Stimulated activated CD4-positive, alpha-beta T cell treated with anti-CD3 and anti-CD28 coated beads, TNF-alpha, amount 100 ng/mL, for 24 hours (primary cell): ENCODE measurements at places on chromosomes 1 and 21.
A peak's percentile ranks its signal among the peaks of the same experiment; 100 is the strongest.

- peak; percentile 47 for DNase-seq
Measured at GRCh38 chr1:182601416-182601786, 2.8 kb downstream of the RGS16 start.

DNA sequence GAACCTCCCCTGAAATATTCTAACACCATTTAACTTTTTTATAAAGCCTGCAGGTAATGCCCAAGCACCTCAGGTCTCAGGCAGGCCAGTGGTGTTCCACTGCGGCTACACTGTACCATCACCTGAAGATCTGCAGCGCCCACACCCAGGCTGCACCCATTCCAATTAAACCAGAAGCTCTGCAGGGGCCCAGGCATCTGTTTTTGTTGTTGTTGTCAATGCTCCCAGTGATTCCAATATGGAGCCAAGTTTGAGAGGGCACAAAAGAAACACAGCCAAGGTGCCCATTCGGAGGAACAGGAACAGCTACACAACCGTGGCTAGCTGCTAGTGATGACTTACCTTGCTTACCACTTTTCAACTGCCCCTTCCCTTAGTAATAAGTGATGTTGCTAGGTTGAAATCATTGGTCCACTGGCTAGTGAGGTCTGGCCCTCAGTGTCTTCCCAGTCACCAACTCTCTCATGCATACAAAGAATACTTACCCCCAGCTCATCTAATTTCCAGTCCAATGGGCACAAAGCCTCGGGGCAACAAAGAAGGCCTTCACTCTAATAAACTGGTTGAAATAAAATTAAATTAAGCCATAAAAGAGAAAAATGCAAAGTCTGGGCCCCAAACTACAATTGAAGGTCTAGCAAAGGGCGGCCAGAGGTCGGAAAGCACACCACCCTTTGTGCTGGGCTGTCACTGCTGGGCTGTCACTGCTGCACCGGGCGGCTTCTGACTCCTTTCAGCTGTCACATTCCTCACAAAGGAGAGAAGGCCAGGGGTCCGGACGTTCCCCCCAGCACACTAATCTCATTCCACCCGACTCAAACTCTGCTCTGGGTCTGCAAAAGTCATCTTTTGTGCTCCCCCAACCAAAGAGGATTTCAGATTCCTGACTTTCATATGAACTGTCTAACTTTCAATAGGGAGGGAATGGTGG is 34.9 kb downstream of the SIPA1L2 start:
- no peak for DNase-seq

DNA sequence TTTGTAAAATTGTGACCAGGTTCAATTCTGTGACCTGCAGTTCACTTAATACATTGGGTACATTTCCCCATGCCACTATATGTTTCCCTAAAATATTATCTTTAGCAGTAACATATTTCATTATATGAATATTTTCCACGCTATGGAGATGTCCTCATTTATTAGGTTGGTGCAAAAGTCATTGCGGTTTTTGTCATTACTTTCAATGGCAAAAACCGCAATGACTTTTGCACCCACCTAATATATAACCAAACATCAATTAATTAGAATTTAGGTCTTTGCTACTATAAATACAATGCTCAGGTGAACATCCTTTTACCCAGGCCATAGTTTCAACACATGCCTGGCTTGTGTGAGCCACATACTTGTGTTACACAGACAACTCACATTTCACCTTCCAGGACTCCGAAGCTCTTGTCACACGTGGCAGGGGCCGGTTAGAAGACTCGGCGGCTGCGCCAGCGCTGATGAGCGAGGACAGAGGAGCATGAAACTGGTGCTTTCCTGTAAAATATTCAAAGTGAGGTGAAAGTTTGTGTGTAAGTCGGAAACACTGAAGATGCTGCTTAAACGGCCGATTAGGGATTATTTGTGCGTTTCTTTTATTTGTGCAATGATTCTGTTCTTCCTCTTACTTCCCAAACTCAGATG is 215.5 kb downstream of the KIF26B start:
- DNase-seq: no peak

GRCh38 chr1:176051402-176051801 is 155.7 kb downstream of the COP1 start:
- no peak for DNase-seq

DNA sequence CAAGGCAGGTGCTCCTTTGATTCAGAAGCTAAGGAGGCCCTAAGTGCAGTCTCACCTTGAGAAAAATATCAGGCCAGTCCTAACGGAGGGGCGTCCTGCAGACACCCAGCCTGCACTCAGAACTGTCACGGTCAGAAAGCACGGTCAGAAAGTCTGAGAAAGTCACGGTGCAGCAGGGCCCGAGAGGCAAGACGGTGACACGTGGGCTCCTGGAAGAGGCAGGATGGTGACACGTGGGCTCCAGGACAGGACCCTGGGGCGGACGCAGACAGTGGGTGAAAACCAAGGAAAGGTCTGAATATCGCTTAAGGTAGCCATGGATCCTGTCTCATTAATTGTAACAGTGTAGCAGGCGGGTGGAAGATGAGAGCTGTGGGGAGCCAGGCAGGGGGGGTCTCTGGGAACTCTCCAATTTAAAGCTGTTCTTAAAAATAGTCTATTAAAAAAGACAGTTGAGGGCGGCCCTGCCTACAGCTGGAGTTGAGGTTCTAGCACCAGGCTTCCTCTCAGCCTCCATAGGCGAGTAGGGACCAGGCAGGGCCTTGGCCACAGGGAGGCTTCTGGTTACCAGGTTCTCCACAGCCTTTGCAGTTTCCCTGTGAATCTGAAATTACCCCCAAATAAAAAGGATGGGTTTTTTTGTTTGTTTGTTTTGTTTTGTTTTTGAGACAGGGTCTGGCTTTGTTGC is 65.2 kb downstream of the FAAP20 start:
- DNase-seq: no peak

DNA sequence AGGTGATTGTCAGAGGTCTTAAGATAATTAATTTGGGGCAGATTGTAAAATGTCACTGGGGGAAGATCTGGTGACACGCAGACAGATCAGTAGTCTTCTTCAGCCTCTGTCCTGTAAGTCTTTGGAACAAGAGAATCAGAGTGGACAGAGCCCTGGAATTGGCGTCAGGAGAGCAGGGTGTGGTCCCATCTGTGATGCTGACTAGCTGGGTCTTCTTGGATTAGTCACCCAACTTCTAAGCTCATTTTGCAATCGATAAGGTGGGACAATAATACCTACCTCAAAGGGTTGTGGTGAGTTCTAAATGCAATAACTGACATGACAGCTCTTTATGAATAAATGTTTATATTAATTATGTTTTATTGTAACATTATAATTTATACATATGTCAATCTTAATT is 4.8 kb downstream of the FASLG start:
- DNase-seq: no peak
